NCI-H1436 treated with DMSO at 0.1 percent for 48 hours (cell line): ENCODE measurements at places on chromosomes 6 and 20.

DNA sequence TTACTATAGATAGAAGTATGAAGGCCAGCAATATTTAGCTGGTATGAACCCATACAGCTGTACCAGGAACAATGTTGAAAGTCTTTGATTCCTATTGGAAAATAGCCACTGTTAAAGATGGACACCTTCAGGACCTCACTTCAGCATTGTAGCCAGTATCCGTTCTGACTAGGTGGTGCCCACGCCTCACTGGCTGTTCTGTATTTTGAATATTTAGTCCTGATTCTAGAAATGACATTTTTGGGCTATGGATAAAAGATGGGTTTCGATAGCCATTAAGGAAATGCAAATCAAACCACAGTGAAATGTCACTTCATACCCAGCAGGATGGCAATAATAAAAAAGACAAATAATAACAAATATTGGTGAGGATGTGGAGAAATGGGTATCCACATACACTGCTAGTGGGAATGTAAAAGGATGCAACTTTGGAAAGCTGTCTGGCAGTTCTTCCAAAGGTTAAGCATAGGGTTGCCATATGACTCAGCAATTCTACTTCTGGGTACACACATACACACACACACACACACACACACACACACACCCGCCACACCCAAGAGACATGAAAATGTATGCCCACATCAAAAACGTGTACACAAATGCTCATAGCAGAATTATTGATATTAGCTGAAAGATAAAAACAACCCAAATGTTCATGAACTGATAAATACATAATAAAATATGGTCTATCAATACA lies 56.8 kb downstream of the UTRN start:
- no peak for DNase-seq

- no peak for DNase-seq
Observed at GRCh38 chr20:10856237-10857015, 182.6 kb upstream of the JAG1 start.

GRCh38 chr6:22636452-22636851 lies 67.1 kb downstream of the HDGFL1 start:
- no peak for DNase-seq

GRCh38 chr20:9515741-9516233 lies 1.4 kb downstream of the LAMP5 start:
- DNase-seq: no peak

DNA sequence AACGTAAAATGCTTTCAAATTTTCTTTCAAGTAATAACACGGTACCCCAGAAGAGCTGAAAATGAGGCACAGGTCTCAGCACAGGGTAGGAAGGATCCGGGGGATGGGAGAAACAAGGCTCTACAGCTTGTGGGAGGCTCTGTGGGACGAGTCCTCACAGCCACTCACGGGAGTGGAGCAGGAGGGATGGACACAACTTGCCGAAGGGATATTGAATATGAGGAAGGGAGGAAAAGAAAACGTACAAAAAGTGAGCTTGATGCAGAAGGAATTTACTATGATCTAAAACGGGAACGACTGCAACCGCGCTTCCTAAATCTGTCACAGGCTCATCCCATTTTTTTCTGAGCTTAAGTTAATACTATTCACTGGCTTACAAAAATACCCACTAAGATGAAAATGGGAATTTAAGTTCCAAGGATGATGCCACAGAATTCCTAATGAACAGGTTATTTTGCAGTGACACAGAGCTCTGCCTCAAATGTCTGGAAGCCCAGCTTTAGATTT lies 72.9 kb downstream of the FYN start:
- no peak for DNase-seq

DNA sequence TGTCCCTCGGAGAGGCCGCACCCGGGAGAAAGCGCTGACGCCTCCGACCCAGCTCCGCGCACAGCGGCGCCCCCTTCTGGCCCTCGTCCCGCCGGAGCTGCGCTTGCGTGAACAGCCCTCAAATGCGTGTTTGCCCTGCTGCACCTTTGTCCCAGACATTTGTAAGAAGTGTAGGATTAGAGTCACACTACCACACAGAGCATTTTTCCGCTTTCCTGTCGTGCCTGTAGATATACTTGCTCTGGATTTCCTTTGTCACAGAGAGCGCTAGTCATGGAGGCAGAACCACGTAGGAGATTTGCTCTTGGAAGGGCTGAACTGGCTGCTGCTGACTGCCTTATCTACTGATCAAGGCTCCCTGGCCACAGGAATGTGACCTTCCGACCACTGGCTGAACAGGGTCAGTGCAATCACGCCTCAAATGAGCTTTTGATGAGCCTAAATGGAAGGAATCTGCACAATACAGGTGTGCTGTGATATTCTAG lies 62.3 kb downstream of the PAX1 start:
- DNase-seq: no peak

- DNase-seq: no peak
Observed at GRCh38 chr20:35788796-35789195, 17.0 kb downstream of the PHF20 start.

- no peak for DNase-seq
Observed at GRCh38 chr6:21166754-21167153, 426.8 kb upstream of the SOX4 start.

DNA sequence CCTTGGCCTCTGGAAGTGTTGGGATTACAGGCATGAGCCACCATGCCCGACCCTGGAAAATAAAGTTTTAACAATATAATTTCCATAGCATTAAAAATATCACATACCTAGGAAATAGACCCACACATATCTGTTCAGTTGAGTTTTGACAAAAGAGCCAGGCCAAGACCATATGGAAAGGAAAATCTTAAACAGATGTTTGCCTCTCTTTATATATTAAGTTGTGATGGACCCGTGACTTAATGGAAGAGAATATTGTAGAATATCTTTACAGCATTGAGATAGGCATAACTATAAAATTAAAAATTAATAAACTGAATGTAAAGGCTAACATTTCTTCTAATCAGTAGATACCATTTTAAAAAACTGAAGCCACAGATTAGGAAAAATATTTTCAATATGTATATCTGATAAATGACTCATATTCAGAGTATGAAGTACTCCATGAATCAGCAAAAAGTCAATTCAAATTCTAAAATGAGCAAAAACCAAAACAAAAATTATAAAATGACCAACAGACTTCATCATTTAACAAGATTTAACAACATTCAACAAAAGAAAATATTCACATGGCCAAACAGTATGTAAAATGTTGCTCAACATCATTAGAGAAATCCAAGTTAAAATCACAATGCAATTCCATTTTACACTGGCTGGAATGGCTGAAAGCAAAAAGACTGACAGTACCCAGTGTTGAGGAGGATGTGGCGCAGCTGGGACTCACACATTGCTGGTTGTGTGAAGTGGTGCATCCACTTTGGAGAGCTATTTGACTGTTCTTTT lies 43.3 kb downstream of the GTF2H5 start:
- no peak for DNase-seq

GRCh38 chr6:31896856-31897611 lies 464 bp downstream of the EHMT2 start:
- DNase-seq: no peak

DNA sequence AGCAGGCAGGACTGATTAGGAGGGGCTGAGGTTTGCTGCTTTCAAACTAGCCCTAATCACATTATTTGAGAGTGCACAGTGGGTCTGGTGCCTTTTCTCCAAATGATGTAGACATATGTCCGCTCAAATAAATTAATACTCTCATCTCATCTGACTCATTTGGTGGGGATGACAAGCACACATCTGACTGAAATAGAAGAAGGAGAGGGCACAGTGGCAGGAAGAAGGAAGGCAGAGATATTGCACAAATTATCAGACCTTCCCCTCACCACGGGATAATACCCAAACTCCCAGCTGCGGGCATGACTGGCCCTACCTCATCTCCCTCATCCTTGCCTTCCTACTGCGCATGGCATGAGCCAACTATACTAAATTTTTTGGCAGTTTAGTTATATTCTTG lies 33.9 kb upstream of the TNFRSF21 start:
- no peak for DNase-seq

GRCh38 chr6:150176152-150176551 lies 33.3 kb downstream of the PPP1R14C start:
- no peak for DNase-seq

- DNase-seq: no peak
Observed at GRCh38 chr6:14273191-14273590, 155.6 kb downstream of the CD83 start.

DNA sequence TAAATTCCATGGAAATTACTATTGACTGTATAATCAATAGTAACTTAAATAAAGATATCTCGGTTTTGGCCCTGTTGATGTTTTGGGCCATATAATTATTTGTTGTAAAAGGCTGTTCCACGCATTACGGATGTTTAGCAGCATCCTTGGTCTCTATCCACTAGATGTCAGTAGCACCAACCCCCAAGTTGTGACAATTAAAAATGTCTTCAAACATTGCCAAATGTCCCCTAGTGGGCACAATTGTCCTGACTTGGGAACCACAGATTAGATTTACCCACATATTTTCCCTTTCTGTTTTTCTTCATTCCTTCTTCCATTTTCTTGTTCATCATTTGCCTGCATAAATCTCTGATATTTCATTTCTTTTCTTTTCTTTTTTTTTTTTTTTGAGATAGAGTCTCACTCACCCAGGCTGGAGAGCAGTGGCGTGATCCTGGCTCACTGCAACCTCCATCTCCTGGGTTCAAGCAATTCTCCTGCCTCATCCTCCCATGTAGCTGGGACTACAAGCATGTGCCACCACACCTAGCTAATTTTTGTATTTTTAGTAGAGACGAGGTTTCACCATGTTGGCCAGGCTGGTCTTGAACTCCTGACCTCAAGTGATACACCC lies 13.6 kb upstream of the WFDC8 start:
- no peak for DNase-seq

DNA sequence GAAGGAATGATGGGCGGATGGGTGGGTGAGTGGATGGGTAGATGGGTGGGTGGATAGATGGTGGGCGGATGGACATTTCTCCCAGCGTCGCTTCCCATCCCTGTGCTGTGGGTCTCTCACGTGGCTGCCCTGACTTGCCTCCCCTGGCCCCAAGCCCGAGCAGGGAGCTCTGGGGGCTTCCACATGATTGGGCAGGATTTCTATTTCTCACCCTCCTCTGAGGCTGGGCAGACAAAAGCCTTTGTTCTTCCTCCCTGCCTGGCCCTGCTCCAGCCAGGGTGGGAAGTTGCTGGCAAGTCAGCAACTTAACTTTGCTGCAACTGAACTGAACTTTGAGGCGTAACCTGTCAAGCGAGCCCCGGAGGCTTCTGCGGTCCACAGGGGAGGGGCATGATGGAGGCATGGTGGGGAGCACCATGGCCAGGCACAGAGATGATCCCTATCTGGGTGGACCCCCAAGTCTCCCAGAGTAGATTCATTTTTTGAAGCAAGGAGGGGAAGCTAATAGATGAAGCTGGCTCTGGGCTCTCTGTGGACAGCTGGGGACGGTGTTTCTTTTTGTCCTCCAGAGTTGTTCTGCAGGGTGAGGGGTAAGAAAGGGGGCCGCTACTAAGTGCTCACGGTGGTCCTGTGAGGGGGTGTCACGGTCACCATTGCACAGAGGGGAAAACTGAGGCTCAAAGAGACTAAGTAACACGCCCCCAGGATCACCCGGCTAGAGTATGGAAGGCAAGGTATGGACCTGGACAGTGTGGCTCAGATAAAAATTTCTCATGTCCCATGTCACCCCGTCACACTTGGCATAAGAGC lies 140.1 kb downstream of the CEBPB start:
- no peak for DNase-seq

- no peak for DNase-seq
Observed at GRCh38 chr6:151010071-151010470, 144.6 kb downstream of the MTHFD1L start.

GRCh38 chr6:74674377-74674776 lies 531.5 kb downstream of the COL12A1 start:
- DNase-seq: no peak

DNA sequence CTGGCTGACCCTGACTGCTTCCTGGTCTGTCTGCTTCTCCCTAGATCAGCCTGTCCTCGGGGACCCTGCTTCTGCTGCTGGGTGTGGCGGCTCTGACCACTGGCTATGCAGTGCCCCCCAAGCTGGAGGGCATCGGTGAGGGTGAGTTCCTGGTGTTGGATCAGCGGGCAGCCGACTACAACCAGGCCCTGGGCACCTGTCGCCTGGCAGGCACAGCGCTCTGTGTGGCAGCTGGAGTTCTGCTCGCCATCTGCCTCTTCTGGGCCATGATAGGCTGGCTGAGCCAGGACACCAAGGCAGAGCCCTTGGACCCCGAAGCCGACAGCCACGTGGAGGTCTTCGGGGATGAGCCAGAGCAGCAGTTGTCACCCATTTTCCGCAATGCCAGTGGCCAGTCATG lies 6.3 kb downstream of the NRSN2 start:
- DNase-seq: no peak

DNA sequence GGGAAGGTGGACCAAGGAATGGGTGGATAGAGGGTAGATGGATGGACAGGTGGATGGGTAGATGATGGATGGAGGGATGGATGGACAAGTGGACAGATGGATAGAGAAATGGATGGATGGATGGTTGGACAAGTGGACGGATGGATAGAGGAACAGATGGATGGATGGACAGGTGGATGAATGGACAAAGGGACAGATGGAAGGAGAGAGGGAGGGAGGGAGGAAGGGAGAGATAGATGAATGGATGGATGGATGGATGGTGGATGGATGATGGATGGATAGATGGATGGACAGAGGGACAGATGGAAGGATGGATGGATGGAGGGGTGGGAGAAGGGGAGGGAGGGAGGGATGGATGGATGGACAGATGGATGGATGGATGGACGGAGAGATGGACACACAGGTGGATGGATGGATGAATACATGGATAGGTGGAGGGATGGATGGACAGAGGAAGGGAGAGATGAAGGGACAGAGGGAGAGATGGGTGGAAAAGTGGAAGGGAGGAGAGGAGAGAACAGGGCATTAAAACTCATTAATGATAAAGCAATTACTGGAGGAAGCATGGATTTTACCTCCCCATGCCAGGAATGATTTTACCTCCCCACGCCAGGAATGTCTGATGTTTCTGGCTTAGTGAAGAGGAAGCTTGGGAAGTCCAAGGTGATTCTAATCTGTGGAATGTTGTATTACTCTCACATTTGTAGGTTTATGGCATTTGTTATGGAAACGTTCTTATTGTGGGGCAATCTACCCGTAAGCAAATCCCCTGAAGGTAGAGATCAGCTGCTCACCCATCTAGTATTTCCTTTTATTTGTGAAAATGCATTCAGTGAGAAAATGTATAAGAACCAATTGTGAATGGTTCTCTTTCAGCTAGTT lies 383.3 kb downstream of the TAF4 start:
- DNase-seq: no peak

- no peak for DNase-seq
Observed at GRCh38 chr6:149855040-149855654, 9.0 kb downstream of the LRP11 start.

GRCh38 chr6:152018876-152019275 lies 211.4 kb downstream of the ESR1 start:
- DNase-seq: no peak

DNA sequence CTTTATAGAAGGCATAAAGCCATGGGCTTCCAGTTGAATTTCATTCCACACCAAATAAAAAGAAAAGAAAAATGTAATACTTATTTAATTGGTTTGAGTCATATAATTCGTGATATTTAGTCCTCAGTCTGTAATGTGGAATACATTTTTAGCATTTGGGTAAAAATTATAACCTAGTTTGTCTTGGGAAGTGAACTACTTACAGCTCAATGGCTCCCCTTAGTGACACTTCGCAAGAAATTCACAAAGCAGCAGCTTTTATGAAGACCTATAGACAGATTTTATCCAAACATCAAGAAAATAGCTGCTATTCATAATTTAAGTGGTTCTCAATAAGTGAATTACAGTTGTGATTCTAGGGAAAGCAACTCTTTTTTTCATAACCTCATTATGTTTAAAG lies 72.1 kb downstream of the RSPO3 start:
- no peak for DNase-seq
